ENCODE measurements at places on chromosomes 1 and 21. TPM values are rescaled to one million over a fixed set of nuclear protein-coding genes. Genes with fewer than 3 reads are reported as not detected.

Gene UBXN10
- 1.2 TPM for total RNA-seq

GRCh38 chr1:31549809-31550620 is 26.3 kb upstream of the TINAGL1 start:
- DNase-seq, result no peak

DNA sequence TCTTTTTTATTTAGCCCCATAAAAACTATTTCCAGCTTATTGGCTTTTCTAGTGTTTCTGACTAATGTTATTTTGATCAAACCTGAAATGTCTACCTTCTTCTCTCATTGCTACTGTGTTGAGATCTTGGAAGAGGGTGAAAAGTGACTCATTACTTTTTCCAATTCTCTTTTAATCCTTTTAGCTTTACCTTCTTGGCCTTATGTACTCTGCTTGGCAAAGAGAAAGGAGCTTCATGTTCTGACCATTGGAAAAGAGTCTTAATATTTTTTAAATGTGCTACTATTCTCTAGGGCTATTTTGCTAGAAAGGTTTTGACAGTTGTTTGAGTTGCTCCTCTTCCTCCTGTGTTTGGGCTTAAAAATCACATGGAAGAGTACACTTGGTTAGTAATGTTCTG is 97.8 kb upstream of the CHODL start:
- no peak for DNase-seq

Gene MPZL1
- total RNA-seq, result 15.9 TPM

Gene F11R
- total RNA-seq, result 13.4 TPM

GRCh38 chr1:172002725-172003345 is 161.5 kb downstream of the DNM3 start:
- no peak for DNase-seq

- no peak for DNase-seq
Measured at GRCh38 chr1:76374086-76374485, 299.5 kb downstream of the ST6GALNAC3 start.

Gene S100A4
- total RNA-seq, result 44.9 TPM

Gene CCDC190
- total RNA-seq, result not detected

- no peak for DNase-seq
Measured at GRCh38 chr1:53365437-53366063, 37.7 kb upstream of the LRP8 start.

Gene LINGO4
- not detected for total RNA-seq

GRCh38 chr21:35226328-35226727 is 177.2 kb upstream of the RUNX1 start:
- no peak for DNase-seq

- DNase-seq, result no peak
Measured at GRCh38 chr1:942864-943533, 16.1 kb downstream of the NOC2L start.

GRCh38 chr1:1058921-1059493 is 15.1 kb downstream of the RNF223 start:
- no peak for DNase-seq

Gene SPATC1L
- total RNA-seq, result 6.3 TPM

GRCh38 chr1:197284325-197284724 is 16.3 kb downstream of the CRB1 start:
- DNase-seq, result no peak

Gene ZNF697
- 1.1 TPM for total RNA-seq

Gene TENT5C
- total RNA-seq, result 4.2 TPM

DNA sequence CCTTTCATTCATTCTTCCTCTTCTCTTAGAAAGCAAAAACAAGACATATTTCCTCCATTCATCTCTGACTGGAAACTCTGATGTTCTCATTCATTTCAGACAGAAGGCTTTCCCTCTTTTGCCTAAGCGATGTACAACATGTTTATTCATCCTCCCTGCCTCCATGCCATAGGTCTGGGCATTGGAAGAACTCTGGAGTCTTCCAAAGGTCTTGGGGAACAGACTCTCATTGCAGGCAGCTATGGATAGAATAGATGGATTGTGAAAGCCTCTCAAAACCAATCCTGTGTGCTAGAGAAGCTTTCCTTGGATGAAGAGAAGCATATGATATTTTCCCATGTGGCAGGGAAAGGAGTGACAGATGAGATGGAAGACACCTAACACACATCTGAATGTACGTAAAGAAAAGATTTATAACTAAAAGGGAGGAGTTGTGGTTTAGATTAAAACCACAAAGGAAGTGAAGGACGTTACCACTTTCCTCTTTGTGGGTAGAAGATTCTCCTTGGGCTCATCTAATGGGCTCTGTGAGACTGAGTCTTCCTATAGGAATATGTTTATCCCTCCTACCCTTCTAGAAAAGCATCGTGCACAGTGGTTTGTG is 38.7 kb downstream of the BCL9 start:
- no peak for DNase-seq

DNA sequence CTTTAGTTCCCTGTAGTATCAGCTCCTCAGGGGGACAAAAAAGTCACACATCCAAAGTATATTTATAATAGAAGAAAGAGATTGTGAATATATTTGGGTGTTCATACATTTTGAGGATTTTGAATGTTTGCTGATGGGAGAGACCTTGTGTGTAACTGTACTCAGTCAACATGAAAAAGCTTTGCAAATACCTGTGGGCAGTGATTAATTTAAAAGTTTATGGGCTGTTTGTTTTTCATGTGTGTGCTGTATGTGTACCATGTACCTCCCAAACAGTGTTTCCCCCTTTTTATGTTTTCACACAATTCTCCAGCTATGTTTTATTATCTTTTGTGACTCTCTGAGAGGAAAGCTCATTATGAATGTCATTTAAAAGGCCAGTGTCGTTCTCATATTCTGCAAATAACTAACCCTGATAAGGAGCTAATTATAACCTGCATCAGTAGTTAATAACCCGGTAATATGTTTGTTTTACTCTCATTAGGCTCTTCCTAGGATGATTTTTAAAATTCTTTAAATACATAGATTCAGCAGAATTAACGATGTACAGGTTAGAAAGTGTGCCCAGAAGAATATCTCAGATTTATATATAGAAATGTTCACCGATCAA is 271.5 kb downstream of the NFIA start:
- no peak for DNase-seq

Gene SV2A
- total RNA-seq, result 12.5 TPM

- DNase-seq, result no peak
Measured at GRCh38 chr1:228415221-228415620, 1.4 kb downstream of the TRIM17 start.

DNA sequence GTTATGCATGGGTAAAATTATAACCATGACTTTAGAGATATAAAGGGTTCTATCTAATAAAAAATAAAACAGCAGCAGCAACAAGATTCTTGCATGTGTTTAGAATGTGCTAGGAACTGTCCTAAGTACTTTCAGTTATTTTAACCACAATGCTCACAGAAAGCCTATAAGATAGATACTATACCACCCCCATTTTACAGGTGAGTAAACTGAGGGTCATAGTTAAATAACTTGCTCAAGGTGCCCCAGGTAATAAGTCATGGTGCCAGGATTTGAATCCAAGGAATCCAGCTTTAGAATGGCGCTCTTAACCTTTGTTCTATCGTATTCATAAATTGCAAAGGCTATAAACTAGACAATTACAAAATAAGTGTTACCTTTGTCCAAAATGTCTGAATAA is 53.4 kb downstream of the FRRS1 start:
- no peak for DNase-seq

- DNase-seq, result peak; percentile 1
Measured at GRCh38 chr21:30408782-30409494, 13.1 kb downstream of the KRTAP13-1 start.

Gene CXADR
- 0.92 TPM for total RNA-seq

GRCh38 chr21:29238967-29239290 is 59.8 kb upstream of the BACH1 start:
- DNase-seq, result no peak

Gene GPR61
- total RNA-seq, result not detected

DNA sequence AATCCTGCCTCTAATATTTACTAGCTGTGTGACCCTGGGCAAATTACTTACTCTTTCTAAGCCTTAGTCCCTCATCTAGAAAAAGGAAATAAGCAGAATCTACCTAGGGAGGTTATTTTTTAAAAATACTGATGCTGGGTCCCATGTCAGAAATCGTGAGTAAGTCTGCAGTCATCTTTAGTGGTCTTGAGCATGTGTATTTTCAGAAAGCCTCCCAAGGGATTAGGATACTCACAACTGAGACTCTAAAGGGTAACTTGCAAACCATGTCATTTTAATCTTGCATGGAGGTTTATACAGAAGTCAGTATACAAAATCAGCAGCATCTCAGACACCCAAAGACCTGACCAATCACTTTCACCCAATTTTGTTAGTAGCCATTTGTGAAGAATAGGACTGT is 43.2 kb downstream of the DSTYK start:
- no peak for DNase-seq

- DNase-seq, result peak; percentile 48
Measured at GRCh38 chr1:210250998-210251679, 18.5 kb downstream of the SERTAD4 start.

Gene MPL
- not detected for total RNA-seq

Gene KRTAP19-3
- not detected for total RNA-seq

Gene CFHR4
- not detected for total RNA-seq

Gene ETV3L
- total RNA-seq, result not detected

Gene BGLAP
- total RNA-seq, result 2.2 TPM

GRCh38 chr1:70436622-70437251 is 25.7 kb downstream of the CTH start:
- no peak for DNase-seq

- DNase-seq, result no peak
Measured at GRCh38 chr1:221172841-221173240, 293.6 kb downstream of the HLX start.

DNA sequence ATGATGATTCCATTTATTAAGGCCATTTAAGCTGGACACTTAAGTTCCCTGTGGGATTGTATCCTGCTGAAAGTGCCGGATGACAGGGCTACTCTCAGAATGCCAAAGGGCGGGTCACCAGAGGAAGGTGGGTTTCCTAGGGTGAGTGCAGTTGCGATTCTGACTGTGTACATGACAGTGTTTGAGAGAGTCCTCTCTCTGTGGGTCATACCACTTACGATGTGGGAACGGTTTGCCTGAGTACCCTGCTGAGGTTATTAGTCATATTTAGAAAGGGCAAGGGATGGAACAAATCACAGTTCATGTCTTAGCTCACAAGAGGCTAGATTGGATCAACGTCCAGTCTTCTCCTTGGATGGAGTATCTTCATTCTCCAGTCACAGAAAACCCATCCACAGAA is 461.9 kb downstream of the CAMTA1 start:
- DNase-seq, result no peak

DNA sequence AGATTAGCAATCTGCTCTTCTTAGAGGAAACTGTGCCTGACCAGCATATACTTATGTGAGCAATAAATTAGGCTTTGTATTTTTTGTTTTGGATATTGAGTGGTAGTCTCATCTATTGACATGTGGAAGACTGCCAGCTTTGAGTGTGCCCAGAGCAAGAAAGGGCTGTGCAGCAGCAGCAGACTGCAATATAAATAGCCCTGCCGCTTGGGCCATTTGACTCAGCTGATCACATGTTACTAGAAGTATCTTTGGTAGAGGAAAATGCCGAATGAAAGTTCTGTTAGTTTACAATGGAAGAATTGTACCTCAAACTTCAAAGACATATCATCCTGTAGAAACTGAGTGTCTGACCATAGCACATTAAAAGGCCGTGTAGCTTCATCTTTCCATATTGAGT is 9.1 kb upstream of the PSMB2 start:
- DNase-seq, result no peak

GRCh38 chr1:211630236-211631081 is 45.0 kb downstream of the NEK2 start:
- no peak for DNase-seq

GRCh38 chr1:25728301-25728935 is 71.6 kb upstream of the SELENON start:
- no peak for DNase-seq

GRCh38 chr1:240501115-240501514 is 110.8 kb downstream of the GREM2 start:
- no peak for DNase-seq

- DNase-seq, result no peak
Measured at GRCh38 chr1:21089731-21090130, 87.0 kb downstream of the EIF4G3 start.

GRCh38 chr1:191498318-191498717 is 659.9 kb upstream of the RGS18 start:
- DNase-seq, result no peak

Gene HPDL
- total RNA-seq, result 53.0 TPM

- DNase-seq, result no peak
Measured at GRCh38 chr1:33986390-33987095, 122.7 kb downstream of the HMGB4 start.

Measured in activated naive CD8-positive, alpha-beta T cell treated with anti-CD3 and anti-CD28 coated beads for 36 hours (primary cell).